Stimulated activated CD8-positive, alpha-beta memory T cell treated with anti-CD3 and anti-CD28 coated beads, Interleukin-12 subunit alpha, Interleukin-12 subunit beta, amount 100 ng/mL, for 1 hour (primary cell): ENCODE measurements at places on chromosomes 12 and 14.

DNA sequence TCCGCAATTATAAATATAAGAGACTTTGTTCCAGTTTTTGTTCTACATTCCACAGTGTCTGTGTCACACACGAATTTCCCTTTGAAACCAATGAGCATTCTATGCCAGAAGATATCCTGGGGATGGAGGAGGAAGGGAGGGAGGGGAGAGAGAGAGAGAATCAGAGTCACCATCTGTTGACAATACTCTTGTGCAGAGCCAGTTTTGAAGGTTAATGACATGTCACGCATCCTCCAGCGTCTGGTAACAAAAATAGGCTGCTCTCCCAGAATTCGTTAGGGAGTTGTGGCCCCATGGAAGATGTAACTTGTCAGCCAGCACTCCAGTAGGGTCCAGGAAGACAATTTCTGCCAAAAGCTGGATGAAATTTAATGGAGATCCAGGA is 213.5 kb upstream of the KRR1 start:
- DNase-seq = no peak

DNA sequence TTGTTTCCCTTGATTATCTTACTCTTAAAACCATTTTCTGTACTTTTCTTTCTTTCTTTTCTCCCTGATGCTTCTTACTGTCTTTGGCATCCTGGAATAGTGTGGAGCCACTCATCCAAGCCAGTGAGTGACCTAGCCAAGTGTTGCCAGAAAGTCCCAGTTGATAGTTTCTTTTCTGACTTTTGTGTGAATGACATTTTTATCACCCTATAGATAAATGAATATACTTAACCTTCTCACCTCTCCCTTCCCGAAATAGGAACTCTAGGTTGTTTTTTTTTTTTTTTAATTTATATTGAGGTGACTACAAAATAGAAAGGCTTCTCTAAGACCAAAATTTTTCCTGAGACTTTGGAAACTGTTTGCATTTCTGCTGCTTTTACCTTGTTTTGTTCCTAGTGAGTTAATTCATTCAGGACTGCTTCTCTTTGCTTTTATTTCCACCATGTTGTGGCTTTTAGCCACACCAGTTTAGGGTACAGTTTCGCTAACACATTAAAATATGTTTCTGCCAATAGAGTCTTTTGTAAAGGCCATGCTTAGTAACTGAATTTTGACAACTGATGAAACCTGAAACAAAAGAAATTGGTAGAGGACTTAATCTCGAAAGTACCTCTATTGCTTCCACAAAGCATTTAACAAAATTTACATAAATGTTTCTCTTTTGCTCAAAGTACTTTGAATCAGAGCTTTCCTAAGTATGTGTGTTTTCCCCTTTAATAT is 194.6 kb downstream of the ERC1 start:
- DNase-seq = no peak

- no peak for DNase-seq
These were observed 36.7 kb upstream of the RIMBP2 start for GRCh38 chr12:130752692-130753230.

DNA sequence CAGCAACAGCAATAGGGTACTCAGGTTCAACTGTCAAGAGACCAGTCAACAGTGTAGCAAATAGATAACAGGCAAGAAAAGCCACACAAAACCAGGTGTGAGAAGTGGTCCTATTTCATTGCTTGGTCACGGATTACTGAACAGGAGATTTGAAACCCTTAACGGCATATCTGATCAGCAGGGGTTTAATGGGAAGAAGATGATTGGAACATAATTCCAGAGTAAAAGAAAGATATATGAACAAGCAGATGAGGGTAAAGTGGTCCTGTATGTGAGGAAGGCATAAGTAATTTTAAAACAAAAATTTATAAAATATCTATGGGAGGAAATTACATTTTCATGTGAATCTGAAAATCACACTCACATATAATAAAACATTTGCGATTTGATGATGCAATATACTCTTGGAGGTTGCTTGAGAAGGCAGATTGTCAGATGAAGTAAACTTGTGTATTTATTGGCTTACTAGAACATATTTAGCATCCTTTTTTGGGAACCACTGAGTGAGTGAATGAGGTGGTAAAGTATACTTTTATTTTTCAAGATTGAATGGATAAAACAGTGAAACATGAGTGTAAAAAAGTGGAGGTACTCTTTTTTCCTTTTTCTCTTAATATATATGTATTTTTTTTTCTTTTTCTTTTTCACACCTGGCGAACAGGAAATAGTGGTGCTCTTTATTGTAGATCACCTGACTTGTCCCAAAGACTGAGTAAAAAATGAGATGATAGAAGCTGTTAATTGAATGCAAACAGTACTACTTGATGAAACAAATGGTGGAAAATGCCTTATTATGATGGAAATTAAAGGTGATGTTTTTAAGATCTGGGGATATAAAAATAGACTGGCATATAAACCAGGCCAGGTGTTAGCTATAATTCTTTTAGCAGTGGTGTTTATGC is 21.6 kb upstream of the SDR39U1 start:
- no peak for DNase-seq

GRCh38 chr12:64894827-64895475 is 70.5 kb downstream of the TBC1D30 start:
- DNase-seq = no peak

DNA sequence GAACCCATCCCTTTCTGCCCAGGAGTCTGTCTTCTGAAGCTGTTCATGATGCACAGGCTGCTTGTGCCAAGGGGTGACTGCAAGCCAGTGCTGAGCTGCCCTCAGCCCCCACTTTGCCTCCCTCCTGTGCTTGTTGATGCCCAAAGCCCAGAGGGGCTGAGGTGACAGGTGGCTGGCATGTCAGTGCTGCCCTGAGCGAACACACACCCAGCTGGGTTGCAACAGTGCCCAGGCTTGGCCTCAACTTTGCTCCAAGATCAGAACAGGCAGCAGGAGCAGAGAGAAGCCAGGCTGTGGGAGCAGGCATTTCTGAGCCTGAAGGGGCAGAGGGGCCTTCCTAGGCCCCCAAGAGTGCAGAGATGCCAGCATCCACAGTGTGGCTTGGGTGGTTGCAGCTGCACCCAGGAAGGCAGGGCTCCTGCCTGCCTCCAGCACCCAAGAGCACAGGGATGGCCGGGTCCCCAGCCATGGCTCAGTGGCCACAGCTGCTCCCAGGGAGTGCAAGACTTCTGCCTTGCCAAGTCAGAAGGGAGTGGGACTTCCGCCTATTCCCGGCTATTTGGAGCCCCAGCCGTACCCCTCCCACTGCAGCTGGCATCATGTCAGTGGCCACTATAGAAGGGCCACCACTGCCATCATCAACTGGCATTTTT is 83.1 kb downstream of the SLC16A7 start:
- DNase-seq = no peak

GRCh38 chr12:97921979-97922722 is 459.5 kb downstream of the RMST start:
- no peak for DNase-seq

DNA sequence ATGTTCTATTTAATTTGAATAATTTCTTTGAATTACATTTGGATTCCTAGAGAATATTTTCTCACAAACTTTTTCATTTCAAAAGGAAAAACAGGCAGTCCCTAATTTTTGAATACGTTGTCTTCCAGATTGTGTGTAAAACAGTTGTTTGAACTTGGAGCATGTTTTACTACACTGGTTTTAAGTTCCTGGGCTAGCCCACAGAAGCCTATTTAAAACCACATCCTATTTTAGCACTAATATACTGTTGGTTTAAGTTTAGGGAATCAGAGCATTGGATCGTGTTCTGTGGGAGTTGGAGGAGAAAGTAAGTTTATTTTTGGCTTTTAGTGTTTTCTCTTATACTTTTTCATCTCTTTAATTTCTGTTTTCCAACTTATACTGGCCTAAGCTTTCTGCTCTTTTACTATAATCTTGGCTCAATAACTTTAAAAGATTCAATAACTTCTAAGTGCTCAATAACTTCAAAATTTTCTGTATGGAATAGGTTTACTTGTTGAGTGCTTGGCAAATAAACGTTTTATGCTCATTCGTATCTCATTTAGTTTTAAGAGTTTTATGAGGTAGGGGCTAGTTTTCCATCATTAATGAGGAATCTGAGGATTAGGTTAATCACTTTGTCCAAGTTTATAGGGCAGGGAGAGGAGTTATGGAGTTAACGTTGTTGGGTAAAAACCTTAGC is 14.9 kb downstream of the LEMD3 start:
- DNase-seq = no peak

- DNase-seq = no peak
These were observed 86.9 kb downstream of the NTF3 start for GRCh38 chr12:5518584-5519365.

DNA sequence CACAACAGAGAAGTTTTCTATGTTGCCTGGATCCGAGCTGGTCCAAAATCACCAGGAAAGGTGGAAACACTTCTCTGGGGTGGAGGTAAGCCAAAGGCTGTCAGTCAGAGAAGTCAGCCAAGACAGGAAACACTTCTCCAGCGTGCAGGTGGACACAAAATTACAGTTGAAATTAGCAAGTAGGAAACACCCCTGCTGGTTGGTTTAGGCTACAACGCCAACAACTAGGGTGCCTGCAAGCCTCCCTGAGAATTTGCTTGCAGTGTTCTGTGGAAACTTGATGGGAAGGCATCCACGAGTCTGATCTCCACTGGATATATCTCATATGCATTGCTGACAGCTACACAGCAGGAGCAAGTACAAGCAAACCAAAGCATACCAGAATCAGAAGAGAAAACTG is 600.5 kb downstream of the RERGL start:
- DNase-seq = no peak

- DNase-seq = no peak
These were observed 760 bp downstream of the ACTN1 start for GRCh38 chr14:68978172-68978911.

- no peak for DNase-seq
These were observed at the start of gene CLMN for GRCh38 chr14:95319312-95320077. Gene CLMN (minus strand): TSS chr14:95319908. CDS start chr14:95319792, 116 bp downstream.

- peak; percentile 33 for DNase-seq
These were observed 764 bp downstream of the DYNLL1 start for GRCh38 chr12:120496413-120497340.

GRCh38 chr12:659090-659683 is 4.1 kb downstream of the NINJ2 start:
- DNase-seq = no peak

DNA sequence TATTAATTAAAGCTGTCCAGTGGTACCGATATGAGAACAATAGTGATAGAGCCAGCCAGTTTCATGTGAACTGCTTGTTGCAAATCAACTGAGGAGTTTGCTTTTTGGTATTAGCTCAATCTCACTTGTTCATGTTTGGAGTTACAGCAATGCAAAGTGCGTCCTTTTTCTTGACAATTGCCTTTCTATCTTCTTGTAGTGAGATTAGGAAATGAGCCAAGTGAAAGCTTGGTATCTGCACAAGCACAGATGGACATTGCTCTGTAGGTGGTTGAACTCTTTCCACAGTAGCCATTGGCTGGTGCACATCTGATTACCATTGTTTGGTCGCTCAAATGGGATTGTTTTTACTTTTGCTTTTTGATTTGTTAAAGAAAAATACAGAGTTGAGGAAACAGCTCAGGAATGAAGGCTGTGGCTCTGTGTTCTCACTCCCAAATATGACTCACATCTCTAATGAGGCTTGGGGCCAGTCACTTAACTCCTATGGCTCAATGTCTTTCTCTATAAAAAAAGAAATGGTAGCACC is 241.4 kb downstream of the BMP4 start:
- no peak for DNase-seq

GRCh38 chr14:74141703-74142102 is 56.9 kb downstream of the LIN52 start:
- DNase-seq = no peak

GRCh38 chr12:80217011-80217535 is 117.7 kb downstream of the OTOGL start:
- DNase-seq = no peak

- no peak for DNase-seq
These were observed 10.8 kb upstream of the DYRK2 start for GRCh38 chr12:67637718-67638117.

- no peak for DNase-seq
These were observed 129.0 kb downstream of the AACS start for GRCh38 chr12:125194163-125194773.

DNA sequence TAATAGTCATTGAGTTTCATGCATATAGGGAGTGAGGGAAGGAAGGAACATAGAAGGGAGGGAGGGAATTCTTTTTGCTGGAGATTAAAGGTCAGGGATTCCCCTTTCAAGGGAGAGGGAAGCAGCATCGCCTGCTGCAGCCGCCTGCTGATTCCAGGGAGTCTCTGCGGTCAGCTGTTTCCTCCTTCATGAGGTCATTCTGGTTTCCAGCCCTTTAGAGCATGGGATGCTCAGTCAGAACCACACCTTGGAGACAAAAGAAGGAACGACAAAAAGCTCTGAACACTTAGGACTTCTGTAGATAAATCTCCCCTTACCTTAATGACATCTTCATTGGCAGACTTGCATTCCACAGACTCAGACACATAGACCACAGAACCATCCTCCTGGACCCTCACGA is 923.0 kb upstream of the TMEM132C start:
- no peak for DNase-seq

- no peak for DNase-seq
These were observed 10.1 kb upstream of the SPATS2 start for GRCh38 chr12:49357103-49357678.
